H1 (cell line): ENCODE measurements at places on chromosomes 11 and 22. TPM values are rescaled to one million over a fixed set of nuclear protein-coding genes. Genes with fewer than 3 reads are reported as not detected.

- DNase-seq, result no peak
Observed at GRCh38 chr11:94455861-94456260, 37.8 kb downstream of the MRE11 start.

DNA sequence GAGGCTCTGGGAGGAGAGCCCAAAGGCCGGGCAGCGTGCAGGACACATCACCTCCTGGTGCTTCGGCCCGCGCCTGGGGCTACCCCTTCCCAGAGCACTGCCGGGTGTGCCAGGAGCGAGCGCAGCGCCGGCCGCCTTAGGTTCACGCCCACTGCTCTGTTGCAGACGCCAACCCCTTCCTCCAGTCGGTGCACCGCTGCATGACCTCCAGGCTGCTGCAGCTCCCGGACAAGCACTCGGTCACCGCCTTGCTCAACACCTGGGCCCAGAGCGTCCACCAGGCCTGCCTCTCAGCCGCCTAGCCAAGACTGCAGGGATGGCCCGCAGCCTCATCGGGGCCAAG is 79.0 kb downstream of the MED15 start:
- no peak for DNase-seq

DNA sequence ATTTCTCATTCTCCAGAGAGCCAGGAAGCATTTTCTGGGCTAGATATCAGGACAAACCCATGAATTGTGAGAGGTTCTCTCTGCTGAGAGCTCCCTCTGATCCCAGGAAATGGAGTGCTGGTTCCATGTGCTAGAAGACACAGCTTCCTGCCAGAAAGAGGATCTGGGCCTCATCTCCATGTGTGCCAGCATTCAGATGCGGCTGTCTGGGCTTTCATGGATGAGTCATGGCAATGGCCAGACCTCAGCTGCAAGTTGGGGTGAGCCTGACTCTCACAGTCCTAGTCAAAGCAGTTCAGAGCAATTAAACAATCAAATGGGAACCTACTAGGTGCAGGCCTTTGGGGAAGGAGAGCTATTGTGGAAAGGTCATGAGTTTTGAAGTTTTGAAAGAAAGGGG is 82.3 kb upstream of the EED start:
- no peak for DNase-seq

DNA sequence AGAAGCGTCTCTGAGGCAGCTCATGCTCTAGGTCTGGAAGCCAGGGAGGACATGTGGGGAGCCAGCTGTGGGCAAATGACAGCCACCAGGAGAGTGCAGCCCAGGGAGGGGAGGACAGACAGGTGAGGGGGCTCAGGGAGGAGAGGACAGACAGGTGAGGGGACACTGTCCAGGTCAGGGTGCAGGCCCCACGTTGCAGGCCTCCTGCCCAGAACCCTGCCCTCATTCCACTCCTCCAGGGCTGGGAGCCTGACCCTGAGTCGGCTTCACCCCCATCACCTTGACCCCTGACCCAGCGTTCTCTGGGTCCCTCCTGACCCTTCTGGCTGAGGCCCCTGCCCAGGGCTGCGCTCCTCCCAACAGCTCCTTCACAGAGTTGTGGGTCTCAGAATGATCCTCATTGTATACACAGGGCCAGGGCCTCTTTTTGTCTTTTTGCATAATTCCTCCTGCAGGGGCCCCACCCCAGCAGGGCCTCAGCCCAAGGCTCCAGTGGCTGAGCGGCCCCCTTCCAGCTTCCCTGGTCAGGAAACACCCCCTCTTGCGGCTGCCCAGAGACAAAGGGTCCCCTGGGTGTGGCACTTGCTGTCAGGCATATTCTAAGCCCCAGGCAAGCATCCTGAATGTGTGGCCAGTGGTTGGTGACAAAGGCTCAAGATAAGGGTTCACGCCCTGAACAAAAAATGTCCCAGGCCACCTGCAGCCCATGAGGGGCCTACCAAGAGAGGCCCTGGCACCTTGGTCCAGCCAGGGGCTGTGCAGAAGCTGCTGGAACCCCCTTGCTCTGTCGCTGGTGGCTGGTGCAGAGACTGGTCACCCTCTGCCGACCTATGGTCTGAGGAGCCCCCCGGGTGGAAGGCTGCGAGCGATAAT is 853.0 kb downstream of the BRD1 start:
- DNase-seq, result peak; percentile 43

GRCh38 chr22:39013942-39014722 is at the start of gene APOBEC3C:
Gene APOBEC3C (plus strand): TSS chr22:39014257. CDS start chr22:39014363, 106 bp downstream.
- no peak for DNase-seq

- DNase-seq, result peak; percentile 90
Observed at GRCh38 chr11:57491371-57492061, 24.0 kb downstream of the SLC43A1 start.

XRRA1 gene
- 3.9 and 7.1 TPM in 2 replicates for total RNA-seq
